ENCODE measurements at places on chromosomes 2 and 18. TPM values are rescaled to one million over a fixed set of nuclear protein-coding genes. Genes with fewer than 3 reads are reported as not detected.

DNA sequence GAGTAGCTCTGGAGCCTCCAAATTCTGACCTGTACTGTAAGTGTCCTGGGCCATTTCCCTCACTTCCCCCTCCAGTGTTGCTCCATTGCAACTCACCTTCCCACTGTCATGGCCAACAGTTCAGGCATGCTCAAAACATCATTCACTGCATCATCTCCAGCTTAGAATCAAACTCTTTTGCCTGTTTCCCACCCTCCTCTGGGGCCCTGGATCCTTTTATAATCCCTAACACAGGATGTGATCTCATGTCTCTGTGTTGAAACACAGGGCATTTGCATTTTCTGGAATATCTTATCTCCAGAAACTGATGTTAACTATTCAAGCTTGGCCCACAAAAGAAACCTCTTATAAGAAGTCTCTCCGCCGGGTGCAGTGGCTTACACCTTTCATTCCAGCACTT lies 3.0 kb downstream of the DPP4 start:
- H3K27ac ChIP-seq: peak overlapping the region; percentile 28
- H3K27me3 ChIP-seq: peaks cover 1% of the 10 kb centered on the region
- H3K4me1 ChIP-seq: peaks cover 22% of the 10 kb centered on the region
- no peak overlapping the region for H3K4me3 ChIP-seq

The CHRND gene
- not detected for total RNA-seq

The MOCOS gene
- 4.0 TPM for total RNA-seq

- no peak for DNase-seq
- no peaks in the 10 kb centered on the region for H3K4me1 ChIP-seq
- H3K27ac ChIP-seq: no peak overlapping the region
- H3K27me3 ChIP-seq: no peaks in the 10 kb centered on the region
- no peak overlapping the region for H3K4me3 ChIP-seq
- no peaks in the 10 kb centered on the region for H3K36me3 ChIP-seq
These were observed 114.5 kb upstream of the MAPRE2 start for GRCh38 chr18:34926683-34927082.

DNA sequence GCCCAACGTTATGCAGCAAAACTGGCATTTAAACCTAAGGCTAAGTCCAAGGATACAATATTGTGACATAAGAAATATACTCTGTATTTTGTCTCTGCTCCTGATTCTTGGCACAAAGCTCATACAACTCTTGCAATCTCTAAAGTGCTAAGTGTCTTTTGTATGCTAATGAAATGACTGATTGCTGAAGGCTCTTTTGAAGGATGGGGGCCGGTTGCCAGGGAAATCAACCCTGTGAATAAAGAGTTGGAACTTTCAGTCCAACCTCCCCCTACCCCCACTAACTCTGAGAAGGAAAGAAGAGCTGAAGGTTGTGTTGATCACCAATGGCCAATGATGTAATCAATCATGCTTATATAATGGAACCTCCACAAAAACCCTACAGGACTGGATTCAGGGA lies 40.3 kb downstream of the SESTD1 start:
- no peaks in the 10 kb centered on the region for H3K27me3 ChIP-seq
- H3K36me3 ChIP-seq: no peaks in the 10 kb centered on the region
- H3K4me1 ChIP-seq: peaks cover 4% of the 10 kb centered on the region
- no peak for DNase-seq

The OTOS gene
- total RNA-seq: not detected

DNA sequence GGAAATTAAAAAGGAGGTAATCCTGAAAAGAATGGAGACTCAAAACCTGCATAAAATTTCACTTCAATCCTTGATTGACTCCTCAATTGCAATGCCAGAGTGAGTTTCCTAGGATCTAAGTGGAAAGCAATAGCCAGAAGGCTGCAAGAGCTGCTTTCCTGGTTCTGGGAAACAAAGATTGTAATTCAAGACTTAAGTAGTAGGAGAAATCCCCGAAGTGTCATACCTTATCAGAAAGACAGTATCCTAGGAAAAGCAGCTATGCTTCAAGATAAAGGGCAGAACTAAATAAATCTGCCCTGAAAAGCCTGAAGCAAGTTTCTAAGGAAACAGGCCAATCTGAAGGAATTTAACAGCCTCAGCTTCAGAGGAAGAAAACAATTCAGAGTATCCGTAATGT lies 390.2 kb downstream of the DSC3 start:
- no peak overlapping the region for H3K4me3 ChIP-seq
- no peaks in the 10 kb centered on the region for H3K4me1 ChIP-seq
- no peaks in the 10 kb centered on the region for H3K27me3 ChIP-seq
- no peaks in the 10 kb centered on the region for H3K36me3 ChIP-seq
- no peak for DNase-seq
- H3K27ac ChIP-seq: no peak overlapping the region

The CPO gene
- total RNA-seq: not detected

DNA sequence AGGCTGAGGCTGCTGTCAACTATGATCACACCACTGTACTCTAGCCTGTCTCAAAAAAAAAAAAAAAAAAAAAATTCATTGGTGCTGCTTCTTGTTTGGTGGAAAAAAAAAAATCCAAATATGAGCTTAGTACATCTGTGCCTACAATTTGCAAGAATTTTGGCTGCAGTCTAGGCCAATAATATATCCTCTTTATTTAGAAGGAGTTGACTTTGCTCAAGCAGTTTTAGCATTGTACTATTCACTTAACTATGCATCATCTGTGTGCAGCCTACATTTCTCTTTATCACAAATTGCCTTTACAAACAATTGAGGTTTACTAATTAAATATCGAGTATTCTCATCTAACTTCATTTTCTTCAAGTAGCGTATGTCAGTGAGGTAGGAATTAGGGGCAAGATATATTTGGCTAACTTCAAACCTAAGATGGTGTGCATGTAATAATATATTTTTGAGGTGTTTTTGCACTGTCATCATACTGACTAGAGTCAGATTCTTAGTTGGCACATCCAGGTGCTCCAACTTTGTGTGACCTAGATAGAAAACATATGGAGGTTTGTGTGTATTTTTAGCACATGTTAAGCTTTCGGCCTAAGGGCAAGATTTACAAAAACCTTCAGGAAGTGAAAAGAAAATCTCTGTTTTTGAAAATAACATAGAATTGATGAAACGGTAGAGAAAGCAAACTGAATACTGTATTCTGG lies 51.8 kb downstream of the PMS1 start:
- no peaks in the 10 kb centered on the region for H3K4me1 ChIP-seq
- no peak overlapping the region for H3K27ac ChIP-seq
- H3K4me3 ChIP-seq: no peak overlapping the region
- DNase-seq: no peak
- H3K27me3 ChIP-seq: no peaks in the 10 kb centered on the region

GRCh38 chr2:160719116-160719515 lies 225.5 kb upstream of the RBMS1 start:
- H3K4me3 ChIP-seq: no peak overlapping the region
- no peak overlapping the region for H3K27ac ChIP-seq
- no peaks in the 10 kb centered on the region for H3K36me3 ChIP-seq
- no peaks in the 10 kb centered on the region for H3K4me1 ChIP-seq
- H3K27me3 ChIP-seq: no peaks in the 10 kb centered on the region

DNA sequence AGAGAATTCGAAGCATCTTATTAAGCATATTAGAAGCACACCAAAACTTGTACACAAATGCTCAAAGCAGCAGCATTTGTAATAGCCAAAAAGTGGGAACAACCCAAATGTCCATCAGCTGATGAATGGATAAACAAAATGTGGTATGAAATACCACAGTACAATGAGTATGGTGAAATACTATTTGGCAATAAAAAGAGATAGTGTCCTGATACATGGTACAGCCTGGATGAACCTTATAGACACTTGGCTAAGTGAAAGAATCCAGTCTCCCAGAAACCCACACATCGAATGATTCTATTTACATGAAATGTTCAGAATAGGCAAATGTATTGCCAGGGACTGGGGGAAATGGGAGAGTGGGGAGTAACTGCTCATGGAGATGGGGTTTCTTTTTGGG lies 3.0 kb downstream of the SPATA3 start:
- no peaks in the 10 kb centered on the region for H3K36me3 ChIP-seq
- H3K4me1 ChIP-seq: no peaks in the 10 kb centered on the region
- H3K27ac ChIP-seq: no peak overlapping the region
- H3K4me3 ChIP-seq: no peak overlapping the region
- DNase-seq: no peak
- peaks cover 10% of the 10 kb centered on the region for H3K27me3 ChIP-seq

GRCh38 chr2:73985308-73986084 lies 786 bp downstream of the TET3 start:
- H3K4me1 ChIP-seq: peaks cover 22% of the 10 kb centered on the region
- H3K36me3 ChIP-seq: peaks cover 8% of the 10 kb centered on the region
- peak overlapping the region; percentile 50 for H3K4me3 ChIP-seq

GRCh38 chr2:135169900-135170753 lies 118.0 kb downstream of the RAB3GAP1 start:
- no peaks in the 10 kb centered on the region for H3K4me1 ChIP-seq
- no peaks in the 10 kb centered on the region for H3K27me3 ChIP-seq
- DNase-seq: no peak
- H3K36me3 ChIP-seq: peaks cover 36% of the 10 kb centered on the region
- H3K4me3 ChIP-seq: no peak overlapping the region

DNA sequence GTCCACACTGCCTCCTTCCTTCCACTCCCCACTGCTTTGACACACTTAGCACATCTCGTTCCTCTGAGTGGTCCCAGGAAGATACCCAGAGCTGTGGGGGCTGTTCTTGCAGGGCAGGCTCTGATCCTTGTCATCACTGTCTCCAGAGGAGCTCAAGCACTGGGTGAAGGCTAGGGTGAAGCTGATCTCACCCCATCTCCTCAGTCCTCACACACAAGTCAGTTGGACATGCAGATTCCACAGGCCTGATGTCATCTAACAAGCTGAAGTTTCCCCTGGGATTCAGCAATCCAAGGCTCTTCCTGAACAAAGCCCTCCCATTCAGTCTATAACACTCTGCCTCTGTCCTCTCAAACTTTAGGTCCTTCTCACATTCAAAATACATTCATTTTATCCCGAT lies 90.6 kb upstream of the RAB6C start:
- no peak overlapping the region for H3K4me3 ChIP-seq
- H3K27me3 ChIP-seq: no peaks in the 10 kb centered on the region
- H3K36me3 ChIP-seq: no peaks in the 10 kb centered on the region
- DNase-seq: no peak
- H3K27ac ChIP-seq: no peak overlapping the region
- no peaks in the 10 kb centered on the region for H3K4me1 ChIP-seq

DNA sequence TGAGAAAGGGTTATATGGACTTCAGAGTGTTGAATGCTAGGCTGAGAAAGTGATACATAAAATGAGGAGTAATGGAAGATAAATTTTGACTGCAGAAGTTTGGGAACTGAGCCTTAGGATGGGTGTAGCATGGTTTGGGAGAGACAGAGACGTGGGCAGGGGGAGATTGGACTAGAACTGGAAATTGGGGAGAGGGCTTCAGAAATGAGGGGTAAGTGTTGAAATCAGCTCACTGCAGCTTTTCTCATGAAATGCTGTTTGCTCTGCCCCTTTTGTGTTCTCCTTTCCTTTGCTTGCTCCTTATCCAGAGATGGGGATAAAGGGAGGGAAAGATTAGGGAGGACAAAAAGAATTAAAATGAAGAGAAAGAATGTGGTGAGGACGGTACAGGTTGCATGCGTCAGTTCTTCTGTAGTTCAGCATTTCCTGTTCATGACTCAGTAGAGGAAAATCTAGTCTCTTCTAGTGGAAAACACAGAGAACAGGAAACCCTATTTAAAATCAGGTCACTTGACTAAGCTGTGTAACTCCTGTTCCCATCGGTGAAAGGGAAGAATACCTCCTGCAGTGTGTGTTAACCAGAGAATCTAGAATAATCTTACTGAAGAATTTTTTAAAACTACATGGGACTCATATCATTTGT lies 105.6 kb downstream of the CRIM1 start:
- H3K27me3 ChIP-seq: no peaks in the 10 kb centered on the region
- peaks cover 6% of the 10 kb centered on the region for H3K4me1 ChIP-seq
- H3K27ac ChIP-seq: peak overlapping the region; percentile 77

DNA sequence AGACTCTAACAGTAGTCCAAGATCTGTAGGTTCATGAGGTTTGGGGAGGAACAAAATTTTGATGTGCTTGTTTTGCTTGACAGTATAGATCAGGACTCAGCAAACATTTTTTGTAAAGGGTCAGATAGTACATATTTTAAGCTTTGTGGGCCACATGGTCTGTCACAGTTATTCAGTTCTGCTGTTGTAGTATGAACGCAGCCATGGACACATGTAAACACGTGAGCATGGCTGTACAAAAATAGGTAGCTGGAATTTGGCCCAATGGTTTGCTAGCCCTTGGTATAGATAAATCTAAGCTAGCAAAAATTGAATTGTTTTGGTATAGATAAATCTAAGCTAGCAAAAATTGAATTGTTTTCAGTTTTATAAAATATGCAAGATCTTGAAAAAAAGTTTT lies 120.5 kb downstream of the HIBCH start:
- no peak overlapping the region for H3K4me3 ChIP-seq
- peaks cover 6% of the 10 kb centered on the region for H3K36me3 ChIP-seq
- H3K4me1 ChIP-seq: no peaks in the 10 kb centered on the region
- H3K27ac ChIP-seq: no peak overlapping the region

DNA sequence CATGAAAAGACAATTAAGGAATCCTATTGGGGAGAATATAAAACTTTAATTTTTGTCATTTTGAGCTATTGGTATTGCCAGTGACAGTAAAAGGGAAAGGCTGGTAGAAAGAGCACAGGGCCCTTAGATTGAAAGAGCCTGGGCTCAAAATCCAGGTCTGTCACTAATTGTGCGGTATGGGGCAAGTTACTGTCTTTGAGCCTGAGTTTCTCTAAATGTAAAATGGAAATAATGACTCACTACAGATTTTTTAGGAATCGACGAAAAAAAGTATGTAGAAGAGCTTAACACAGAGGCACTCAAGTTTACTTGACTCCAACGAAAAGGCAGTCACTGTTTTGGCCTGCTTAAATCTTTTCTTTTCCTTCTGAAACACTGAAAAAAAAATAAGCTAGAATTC lies 7.0 kb downstream of the NDUFV2 start:
- no peak overlapping the region for H3K4me3 ChIP-seq
- peak overlapping the region; percentile 60 for H3K27ac ChIP-seq
- H3K27me3 ChIP-seq: no peaks in the 10 kb centered on the region

DNA sequence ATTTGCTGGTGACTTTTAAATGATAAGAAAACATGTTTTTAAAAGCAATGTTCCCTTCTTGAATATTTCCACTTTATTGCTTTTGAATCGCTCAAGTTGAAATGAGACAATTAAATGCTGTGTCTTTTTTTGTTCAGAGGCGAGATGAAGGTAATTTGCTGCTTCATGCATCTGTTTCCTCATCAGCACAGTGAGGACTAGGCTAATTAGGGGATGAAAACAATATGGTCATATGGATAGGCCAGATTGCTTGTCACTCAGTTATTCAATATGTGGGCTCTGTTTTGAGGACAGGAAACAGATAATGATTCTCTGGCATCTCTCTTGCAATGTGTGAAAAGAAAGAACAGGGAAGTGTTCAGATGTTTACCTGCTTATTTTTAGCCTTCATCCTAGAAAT lies 61.0 kb downstream of the ERBB4 start:
- no peaks in the 10 kb centered on the region for H3K27me3 ChIP-seq
- H3K4me3 ChIP-seq: no peak overlapping the region
- no peak for DNase-seq
- H3K27ac ChIP-seq: no peak overlapping the region
- H3K36me3 ChIP-seq: no peaks in the 10 kb centered on the region

The ALS2 gene
- 34.6 TPM for total RNA-seq

Data from lung (tissue), 17 donors.